ENCODE measurements at places on chromosomes 6 and 20.
A peak's percentile ranks its signal among the peaks of the same experiment; 100 is the strongest.

DNA sequence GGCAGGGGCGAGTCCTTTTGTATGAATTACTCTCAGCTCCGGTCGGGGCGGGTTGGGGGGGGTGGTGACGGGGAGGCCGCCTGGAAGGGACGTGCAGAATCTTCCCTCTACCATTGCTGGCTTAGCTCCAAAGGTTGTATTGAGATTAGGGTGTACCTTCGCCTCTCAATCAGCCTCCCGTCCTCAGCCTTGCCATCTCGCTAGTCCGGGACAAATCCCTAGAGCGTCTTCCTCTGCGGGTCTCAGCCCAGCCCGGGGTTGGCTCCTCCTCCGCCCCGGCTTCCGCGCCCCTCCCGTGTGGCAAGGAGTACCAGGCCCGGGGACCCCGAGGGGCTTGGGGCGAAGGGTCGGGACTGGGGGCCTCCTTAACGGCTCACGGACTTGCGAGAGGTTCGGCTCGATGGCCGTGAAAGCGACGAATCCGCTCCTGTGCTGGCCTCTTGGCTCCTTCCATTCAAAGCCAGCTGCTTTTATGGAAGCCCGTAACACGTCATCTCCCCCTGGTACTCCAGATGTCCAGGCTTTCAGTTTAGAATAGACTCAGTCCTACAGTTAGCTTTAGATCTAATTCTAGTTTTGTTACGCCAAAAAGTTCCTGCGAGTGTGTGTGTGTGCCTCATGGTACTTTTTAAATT is 636 bp upstream of the EEF1A1 start:
- peak; percentile 84 for DNase-seq

- no peak for DNase-seq
Measured at GRCh38 chr6:150915131-150915879, 49.8 kb downstream of the MTHFD1L start.

- no peak for DNase-seq
Measured at GRCh38 chr6:31114541-31114878, at the start of gene PSORS1C1. Gene PSORS1C1, plus strand, starts transcription at chr6:31114800. Its CDS starts 14,833 bp downstream, at chr6:31129633.

DNA sequence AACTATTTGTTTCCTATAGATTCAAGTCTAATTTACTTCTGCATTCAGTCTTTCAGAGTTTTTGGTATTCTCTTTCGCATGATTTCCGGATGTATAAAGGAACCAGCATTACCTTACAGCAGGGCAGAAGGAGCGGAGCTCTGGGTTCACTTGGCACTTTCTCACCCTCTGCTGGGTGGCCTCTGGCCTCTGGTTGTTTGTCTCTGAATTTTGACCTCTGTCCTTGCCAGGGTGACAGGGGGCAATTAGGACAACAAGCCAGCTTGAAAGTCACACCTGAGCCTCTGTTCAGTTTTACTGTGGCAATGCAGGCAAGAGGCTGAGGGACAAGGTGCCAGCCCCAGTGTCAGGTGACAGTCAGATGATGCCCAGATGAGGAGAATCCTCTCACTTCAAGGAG is 69.4 kb upstream of the KIF25 start:
- DNase-seq, result no peak

DNA sequence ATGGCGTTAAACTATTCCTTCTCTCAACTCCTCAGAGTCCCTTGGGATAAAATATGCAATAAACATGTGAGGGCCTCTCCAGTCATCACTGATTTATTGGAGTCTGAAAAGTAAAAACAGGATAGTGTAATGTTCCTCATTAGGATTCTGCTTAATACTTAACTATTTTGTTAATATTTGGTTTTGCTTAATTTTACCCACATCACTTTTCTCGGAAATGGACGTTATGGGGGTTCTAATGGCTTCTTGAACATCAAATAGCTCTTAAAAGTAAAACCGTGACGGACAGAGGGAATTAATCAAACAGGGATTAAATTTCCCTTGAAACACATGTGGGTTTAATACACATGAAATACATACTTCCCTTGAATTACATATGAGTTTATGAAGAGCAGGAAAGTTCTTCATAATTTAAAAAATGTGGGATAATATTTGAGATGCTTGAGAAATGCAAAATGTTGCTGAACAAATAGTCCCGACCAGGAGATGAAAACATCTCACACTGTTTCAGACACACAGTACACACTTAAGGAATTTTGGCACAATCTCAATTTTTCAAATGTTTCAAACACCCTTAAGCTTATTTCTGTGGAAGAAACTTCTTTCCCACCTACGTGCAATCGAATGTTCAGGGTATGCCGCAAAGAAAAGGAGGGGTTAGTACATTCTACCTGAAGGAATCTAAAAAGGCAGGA is 38.4 kb upstream of the EIF2S2 start:
- no peak for DNase-seq

GRCh38 chr6:103273048-103273447 is 1586.7 kb downstream of the HACE1 start:
- DNase-seq, result no peak

DNA sequence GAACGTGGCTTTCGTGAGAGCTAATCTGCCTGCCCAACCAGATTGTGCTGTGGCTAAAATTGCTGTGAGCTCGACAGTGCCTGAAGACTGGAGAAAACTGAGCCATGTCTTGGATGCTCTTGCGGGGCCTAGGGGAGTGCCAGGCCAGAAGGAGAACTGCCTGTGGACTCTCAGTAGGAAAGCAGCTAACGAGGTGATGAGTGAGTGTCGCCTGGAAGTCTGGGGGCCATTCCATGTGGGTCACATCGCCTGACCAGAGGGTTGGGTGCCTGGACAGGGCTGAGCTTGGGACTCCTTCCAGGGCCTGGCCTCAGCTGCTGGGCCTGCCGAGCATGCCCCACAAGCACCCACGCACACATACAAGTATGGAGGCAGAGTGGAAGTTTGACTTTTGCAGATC is 166.5 kb downstream of the VEGFA start:
- no peak for DNase-seq

GRCh38 chr6:138307816-138308730 is 69.6 kb upstream of the SMIM28 start:
- peak; percentile 4 for DNase-seq

- DNase-seq, result no peak
Measured at GRCh38 chr6:101776919-101777350, 383.4 kb downstream of the GRIK2 start.

- DNase-seq, result peak; percentile 49
Measured at GRCh38 chr6:27188061-27188884, 59.2 kb upstream of the PRSS16 start.

DNA sequence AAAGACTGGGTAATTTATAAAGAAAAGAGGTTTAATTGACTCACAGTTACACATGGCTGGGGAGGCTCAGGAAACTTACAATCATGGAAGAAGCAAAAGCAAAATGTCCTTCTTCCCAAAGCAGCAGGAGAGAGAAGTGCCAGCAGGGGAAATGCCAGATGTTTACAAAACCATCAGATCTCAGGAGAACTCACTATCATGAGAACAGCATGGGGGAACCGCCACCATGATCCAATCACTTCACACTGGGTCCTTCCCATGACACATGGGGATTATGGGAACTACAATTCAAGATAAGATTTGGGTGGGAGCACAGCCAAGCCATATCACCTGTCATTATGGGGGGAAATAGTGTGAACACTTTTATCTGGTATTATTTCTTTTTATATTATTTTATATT is 557.2 kb downstream of the EYS start:
- no peak for DNase-seq

GRCh38 chr20:52843425-52843824 is 128.7 kb upstream of the TSHZ2 start:
- DNase-seq, result no peak

- no peak for DNase-seq
Measured at GRCh38 chr6:157092736-157093135, 230.6 kb downstream of the TMEM242 start.

DNA sequence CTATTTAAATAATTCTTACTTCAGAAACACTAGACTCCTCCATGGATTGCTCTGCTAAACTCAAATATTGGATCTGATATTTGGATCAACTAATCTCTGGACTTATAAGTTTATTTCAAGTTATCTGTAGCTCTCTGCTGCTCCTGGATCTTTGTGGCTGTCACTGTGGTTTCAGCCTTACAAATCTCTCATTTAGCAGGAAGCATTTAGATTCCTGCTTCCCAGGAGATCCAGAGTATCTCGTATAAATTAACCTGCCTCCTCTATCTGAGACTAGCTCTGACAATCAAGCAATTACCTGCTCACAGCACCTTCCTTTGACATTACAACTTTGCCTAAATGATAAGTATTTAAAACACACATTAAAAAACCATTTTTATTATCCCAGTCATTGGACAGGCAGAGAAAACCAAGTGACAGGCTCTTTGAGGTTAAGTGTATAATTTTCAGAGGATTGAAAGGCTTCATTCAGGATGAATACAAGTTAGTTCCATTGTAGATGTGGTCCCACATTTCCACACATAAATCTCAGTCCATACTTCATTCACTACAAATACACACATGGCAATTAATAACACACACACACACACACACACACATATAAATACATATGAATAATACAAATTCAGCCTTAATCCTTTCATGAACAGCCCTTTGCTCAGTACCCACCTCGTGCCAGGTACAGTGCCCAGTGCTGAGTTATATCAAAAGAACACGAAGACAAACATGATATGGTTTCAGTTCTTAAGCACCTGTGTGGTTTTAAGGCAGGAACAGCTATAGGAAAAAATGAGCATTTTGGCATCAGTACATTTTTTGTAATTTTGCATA is 55.5 kb upstream of the PLCB1 start:
- DNase-seq, result no peak

GRCh38 chr6:41723530-41724227 is 11.7 kb downstream of the TFEB start:
- DNase-seq, result peak; percentile 53

- no peak for DNase-seq
Measured at GRCh38 chr20:60804240-60804917, 447.7 kb upstream of the CDH4 start.

DNA sequence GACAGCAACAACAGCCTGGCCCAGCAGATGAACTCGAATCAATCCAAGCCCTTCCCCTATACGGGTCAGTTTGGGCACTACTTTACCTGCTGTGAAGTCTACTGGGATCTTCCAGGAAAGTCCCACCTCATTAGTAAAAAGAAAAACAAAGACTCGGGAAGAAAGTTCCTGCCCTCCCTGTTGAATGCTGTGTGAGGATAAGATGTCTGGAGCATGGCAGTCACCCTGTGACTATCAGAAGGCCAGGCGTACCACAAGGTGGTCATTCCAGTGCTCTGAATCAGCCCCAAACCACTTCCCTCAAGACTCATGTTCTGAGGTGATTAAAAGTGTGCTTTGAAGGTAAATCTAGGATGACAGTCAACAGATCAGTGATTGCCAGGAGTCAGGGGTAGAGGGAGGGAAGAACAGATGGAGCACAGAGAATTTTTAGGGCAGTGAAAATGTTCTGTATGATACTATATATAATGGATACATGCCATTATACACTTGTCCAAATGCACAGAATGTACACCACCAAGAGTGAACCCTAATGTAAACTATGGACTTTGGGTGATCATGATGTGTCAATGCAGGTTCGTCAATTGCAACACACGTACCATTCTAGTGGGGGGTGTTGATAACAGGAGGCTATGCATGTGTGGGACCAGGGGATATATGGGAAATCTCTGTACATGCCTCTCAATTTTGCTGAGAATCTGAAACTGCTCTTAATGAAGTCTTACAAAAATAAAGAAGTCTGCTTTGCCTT is 14.7 kb downstream of the FKBP1A start:
- no peak for DNase-seq
